ENCODE measurements at places on chromosomes 1 and 21.

GRCh38 chr1:175530183-175530582 lies 213.2 kb downstream of the TNR start:
- DNase-seq = no peak

DNA sequence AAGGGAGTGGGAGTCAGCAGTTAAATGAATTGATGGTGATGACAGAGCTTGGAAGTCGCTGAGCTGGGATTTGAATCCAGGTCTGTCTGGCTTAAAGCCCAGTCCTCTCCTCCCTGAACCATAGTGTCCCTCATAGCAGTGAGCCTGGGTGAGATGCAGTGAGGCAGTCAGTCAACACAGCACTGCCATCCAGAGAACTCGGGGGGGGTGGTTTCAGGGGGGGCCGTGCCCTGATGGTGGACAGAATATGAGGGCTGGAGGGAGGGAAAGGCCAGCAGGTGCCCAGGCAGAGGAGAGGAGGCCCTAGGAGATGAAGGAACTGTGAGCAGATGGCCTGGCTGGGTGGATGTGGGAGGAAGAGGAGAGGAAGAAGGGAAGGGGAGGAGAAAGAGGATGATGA lies 405.6 kb downstream of the PTPRU start:
- no peak for DNase-seq

GRCh38 chr1:157004327-157004726 lies 41.2 kb downstream of the ARHGEF11 start:
- DNase-seq = no peak

DNA sequence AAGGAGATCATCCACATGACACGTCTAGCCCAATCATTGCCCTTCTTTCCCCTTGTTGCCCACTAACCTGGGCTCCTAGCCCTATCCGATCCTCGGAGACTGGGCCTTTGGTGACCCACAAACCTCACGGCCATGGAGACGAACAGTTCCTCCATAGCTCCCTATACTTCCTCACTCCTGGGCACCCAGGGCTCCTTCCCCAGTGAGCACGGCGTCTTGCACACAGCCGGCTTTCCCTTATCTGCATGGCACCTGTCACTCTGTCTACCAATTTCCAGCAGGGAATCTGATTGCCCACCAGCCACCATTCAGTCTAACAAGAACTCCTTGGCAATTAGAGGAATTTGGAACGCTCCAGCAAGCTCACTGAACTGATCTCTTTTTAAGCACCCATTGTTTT lies 3.1 kb downstream of the GNG4 start:
- DNase-seq = no peak

DNA sequence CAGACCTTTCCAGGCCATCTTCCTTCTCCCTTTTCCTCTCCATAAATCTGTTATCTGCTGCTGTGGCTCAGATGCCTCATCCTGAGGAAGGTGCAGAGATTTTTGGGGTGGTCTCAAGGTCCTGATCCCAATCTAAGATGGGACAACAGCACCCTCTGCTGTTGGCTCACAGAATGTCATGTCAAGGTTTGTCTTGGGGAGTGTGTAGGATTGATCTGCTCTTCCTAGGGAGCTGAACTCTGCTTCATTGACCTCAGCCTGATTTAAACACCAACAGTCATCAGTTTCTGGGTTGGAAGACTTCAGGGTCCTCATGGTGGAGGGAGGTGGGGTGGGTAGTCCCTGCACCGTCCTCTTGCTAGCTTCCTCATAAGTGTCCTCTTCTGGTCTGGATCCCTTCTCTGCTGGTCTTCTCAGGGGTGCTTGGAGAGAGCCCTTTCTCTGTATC lies 62.8 kb upstream of the LAX1 start:
- peak; percentile 34 for DNase-seq

- DNase-seq = no peak
Measured at GRCh38 chr21:17554679-17555465, 42.0 kb downstream of the CXADR start.

DNA sequence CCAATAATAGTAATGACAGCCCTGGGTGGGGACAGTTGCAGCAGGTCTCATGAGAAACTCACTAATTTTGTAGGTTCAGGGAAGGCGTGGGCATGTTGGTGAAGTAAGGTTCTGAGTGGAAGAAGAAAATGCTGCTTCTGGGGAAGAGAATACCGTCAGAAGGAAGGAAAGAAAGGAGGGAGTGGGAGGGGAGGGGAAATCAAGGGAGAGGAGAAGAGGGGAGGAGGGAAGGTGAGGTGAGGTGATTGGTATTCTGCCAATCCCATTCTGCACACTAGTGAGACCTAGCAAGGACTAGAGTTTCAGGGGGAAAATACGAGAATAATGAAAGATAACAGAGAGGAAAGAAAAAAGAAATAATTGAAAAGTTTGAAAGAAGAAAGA lies 32.4 kb upstream of the MGST3 start:
- peak; percentile 34 for DNase-seq

DNA sequence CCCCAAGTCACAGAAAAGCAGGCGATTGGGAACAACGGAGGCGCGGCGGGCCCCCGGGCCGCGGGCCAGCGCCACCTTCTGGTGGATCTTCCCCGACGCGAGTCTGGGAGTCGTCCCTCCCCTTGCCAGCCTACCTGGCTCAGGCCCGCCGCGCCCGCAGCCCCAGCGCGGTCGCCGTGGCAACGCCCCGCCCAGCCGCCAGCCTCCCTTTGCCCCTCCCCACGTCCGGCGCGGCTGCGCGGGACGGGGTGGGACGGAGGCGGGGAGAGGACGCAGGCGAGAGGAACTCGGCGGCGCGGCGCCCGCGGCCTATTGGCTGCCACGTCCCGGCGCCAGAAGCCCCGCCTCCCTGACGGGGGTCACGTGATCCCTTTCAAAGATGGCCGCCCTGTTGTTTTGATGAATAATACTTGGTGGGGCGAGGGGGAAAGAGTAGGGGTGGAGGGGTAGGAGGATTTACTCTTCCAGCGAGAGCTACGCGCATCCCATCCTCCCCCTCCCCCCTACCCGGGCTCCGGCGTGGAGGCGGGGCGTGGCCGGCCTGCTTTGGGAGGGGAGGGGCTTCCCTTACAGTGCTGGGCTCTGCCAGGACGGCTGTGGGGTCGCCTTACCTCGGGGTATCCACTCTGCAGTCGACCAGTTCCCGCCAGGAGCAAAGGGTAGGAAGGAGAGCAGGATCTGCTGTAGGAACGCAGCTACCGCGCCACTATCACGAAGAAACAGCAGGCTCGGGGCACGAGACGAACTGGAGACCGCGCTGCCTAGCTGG lies at the start of gene UBE4B:
Gene UBE4B, plus strand, starts transcription at position 369 of the 769 bp plus-strand sequence. CDS start 713 bp downstream, outside the sequence.
- peak; percentile 89 for DNase-seq

- no peak for DNase-seq
Measured at GRCh38 chr1:99751877-99752504, 14.4 kb downstream of the FRRS1 start.

DNA sequence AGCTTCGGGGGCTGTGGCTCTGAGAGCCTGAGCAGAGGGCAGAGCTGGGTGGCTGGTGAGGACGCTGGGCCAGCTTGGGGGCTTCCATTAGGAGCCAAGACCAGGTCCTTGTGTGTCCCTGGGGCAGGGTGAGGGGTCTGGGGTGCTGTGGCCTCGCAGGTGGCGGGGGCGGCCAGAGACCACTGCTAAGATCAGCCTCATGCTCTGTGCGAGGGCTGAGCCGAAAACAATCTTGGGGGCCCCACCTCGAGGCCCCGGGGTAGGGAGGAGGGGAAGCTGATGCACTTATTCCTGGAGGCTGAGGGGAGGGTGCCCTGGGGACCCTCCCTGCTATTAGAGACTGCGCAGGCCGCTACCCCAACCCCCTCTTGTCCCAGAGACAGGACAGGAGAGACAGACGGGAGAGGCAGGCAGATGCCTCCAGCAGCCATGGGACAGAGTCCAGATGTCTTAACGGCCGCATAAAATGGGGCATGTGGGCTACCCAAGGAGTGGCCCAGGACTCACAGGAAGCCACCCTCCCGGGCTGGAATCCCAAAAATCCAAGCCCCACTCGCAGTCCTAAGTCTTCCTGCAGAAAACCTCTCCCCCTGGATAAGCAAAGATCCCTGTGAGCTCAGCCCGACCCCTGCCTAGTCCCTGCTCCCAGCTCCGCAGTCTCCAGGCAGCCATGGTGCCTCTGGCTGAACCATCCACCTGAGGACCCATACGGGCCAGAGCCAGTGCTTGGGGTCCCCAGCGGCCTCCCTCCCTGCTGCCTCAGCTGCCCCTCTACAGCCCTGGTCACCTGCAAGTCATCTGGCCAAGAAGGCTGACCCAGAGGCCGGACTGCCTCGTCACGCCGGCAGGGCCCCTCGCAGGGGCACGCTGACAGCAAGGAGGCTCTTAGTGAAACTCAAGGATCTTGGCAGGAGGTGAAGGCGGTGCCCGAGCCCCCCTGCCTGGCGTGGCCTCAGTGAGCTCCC lies 43.6 kb upstream of the COL18A1 start:
- DNase-seq = no peak

- DNase-seq = no peak
Measured at GRCh38 chr1:24109686-24110475, 2.1 kb downstream of the MYOM3 start.

DNA sequence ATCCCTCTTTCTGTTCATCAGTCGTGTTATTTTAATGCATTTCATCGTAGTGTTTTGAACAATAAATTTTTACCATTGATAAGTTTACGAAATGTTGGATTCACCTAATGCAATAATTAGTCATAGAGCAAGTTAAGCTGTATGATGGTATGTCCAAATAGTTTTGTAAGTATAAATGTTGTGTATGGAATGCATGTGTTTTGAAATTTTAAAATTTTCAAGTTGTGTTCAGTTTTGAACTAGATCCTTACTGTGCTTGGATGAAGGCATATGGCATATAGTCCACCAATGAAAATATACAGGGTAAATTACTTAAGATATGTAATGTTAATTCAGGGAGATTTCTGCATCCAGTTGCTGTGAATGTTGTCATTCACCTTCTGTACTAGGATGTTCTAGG lies 2.3 kb downstream of the ZMYM4 start:
- DNase-seq = no peak

DNA sequence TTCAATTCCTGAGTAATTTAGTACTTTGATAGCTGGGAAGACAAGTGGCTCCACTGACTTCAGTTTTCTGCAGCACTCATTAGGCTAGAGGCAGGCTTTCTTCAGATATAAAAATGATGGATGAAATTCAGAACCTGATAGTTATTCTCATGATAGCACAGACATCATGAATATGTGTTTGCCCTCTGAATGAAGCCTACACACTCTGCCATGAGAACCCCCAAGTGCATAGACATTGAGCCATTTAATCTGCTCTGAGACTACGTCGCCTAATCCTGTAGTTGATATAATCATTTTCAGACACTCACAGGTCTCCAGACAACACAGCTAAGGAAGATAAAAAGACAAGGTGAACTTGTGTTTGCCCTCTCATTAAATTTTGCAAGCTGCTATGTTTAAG lies 566.1 kb downstream of the AMY1C start:
- DNase-seq = no peak

- no peak for DNase-seq
Measured at GRCh38 chr1:170791941-170792340, 128.0 kb downstream of the PRRX1 start.

- peak; percentile 35 for DNase-seq
Measured at GRCh38 chr1:89356658-89357400, 7.0 kb upstream of the GBP6 start.

DNA sequence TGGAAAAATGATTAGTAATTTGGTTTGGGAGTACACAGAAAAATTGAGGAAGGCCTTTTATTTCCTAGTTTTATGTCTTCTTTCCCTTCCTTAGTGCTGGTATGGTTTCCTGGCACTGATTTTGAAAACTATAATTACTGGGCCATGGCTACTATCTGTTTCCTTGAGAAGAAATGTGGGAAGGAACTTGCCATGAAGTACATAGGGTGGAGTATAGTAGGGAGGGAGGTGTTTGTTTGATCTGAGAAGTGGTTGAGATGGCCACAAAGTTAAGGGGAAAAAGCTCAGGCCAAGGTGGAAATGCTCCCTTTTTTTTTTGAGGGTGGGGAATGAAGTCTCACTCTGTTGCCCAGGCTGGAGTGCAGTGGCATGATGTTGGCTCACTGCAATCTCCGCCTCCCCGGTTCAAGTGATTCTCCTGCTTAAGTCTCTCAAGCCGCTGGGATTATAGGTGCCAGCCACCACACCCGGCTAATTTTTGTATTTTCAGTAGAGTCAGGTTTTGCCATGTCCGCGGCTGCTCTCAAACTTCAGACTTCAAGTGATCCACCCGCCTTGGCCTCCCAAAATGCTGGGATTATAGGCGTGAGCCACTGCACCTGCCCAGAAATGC lies 11.3 kb downstream of the HJV start:
- DNase-seq = no peak

DNA sequence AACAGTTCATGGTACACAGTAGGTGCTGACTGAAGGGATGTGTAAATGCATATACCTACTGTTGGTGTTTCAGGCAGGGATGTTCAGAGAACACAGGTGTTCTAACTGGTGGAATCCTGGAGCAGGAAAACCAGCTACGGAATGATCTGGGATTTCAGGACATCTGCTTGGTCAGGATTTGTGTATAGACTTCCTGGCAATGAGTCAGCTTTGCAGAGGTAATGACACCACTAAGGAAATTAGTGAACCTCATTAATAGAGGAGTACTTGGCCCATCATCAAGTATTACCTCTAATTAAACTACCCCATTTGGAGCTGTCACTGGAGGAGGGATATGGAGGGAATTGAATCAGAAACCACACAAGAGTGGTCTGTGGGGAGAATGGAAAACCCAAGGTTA lies 7.3 kb downstream of the MRPL37 start:
- DNase-seq = no peak

DNA sequence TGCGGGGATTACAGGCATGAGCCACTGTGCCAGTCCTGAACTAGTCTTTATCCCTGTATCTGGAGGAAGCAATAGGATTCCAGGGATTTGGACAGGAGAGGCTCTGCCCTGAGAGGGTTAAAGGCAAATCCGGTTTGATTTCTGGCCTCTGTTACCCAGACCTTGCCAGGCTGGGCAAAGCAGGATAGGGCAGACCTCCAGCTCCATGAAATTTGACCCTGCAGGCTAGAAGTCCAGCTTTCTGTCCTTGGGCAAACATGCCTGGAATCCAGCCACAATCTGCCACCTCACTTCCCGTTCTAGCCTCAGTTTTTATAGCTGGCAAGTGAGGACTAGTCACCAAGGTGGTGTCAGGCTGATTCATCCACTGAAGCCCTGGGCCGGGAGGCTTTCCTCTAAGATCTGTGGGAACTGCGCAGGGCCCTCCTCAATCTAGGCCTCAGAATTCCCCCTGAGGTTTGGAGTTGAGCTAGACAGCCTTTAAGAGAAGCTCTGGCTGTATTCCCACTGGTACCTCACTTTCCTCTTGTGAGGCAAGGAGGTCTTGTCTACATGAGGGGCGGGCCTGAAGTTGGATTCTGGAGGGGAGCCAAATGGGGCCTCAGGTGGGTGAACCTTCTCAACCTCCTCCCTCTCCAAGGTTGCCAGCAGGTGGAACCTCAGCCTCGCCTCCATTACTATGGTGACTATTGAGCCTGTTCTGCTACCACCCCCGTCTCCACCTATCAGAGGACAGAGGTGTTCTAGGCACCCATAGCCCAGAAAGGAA lies 7.0 kb upstream of the P3R3URF start:
- DNase-seq = peak; percentile 88

DNA sequence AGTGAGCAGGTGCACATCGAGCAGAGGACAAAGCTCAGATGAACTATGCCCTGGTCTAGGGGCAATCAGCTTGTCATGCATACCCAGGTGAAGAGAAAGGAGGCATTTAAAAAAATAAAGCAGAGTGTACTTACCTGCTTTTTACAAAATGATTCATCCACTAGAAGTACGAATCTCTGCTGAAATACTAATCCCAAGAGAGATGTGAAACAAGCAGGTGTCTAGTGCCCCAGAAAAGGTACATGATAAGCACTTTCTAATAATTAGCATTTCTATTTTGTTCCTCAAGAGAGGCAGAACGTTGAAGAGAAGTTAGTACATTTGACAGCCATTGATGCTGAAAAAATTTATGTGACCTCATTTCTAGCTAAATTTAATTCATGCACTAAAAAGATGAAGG lies 31.1 kb downstream of the CHODL start:
- DNase-seq = peak; percentile 47

- DNase-seq = no peak
Measured at GRCh38 chr1:6601049-6601922, 1.4 kb downstream of the KLHL21 start.
